KG1 (cell line): ENCODE measurements at places on chromosomes 7 and 10.

DNA sequence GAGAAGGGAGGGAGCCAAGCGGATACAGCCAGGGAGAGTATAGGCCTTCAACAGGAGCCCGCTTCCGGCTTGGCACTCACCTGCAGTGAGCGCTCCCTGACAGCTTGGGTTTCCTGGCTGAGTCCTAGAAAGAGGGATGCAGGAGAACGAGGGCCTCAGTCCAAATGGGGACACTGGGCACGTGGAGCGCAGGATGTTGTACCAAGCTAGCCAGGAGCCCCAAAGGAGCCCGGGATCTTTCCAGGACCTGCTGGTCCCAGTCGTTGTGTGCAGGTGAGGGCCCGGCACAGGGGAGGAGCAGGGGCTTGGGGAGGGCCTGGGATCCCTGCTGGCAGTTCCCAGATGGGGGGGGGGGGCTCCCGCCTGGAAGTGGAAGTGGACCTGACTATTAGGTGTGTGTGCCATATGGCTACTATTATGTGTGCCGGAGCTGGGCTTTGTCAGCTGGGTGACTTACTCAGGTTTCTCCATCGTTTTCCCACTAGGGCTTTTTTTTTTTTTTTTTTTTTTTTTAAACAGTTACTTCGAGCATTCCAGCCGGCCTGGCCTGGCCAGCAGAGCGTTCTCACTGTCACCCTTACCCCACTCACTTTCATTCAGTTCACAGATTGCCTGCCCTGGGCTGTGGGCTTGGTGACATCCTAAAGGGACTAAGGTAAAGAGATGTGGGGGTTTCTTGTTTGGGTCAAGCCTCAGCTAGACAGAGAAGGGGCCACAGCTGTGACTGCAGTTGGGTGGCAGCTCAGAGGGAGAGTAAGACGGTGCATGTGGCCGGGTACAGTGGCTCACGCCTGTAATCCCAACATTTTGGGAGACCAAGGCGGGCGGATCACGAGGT, 3.8 kb downstream of the AGAP3 start:
- no peak for DNase-seq

GRCh38 chr10:119191881-119192280, 13.3 kb upstream of the PRDX3 start:
- no peak for DNase-seq

DNA sequence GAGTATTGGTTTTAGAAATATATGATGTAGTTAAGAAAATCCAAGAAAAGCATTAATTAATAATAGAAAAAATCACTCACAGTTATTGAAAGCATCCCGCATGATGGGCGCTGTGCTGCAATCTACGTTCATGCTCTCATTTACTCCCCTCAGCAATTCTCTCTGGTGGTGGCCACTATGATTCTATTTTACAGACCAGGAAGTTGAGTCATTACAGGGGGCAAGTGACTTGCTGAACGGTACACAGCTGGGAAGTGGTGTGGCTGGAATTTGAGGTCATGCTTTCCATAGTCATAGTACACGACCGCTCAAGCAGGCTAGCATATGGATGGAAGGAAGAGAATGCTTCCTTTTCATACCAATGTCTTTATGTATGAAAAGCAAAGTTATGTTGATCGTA, 117.4 kb downstream of the TES start:
- no peak for DNase-seq

- DNase-seq: no peak
These were observed 9.2 kb downstream of the NEBL start for GRCh38 chr10:20887706-20888555.

GRCh38 chr7:69615685-69616084, 17.4 kb downstream of the AUTS2 start:
- DNase-seq: no peak

DNA sequence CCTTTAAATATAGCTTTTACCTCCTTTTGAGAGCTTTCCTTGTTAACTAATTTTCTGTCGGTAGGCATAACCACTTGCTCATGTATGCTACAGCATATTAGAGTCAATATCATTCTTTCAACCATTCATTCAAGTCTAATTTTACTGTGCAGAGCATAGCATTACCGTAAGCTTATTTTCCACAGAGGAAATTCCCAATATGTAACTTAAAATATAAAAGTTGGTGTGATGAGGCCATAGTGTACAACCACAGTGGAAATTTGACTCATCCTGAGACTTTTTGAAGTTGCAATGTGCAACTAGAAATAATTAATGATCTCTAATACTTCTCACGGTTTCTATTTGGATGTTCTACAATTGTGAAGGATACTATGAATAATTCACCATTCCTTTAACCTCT, 80.6 kb upstream of the KLF6 start:
- DNase-seq: no peak

GRCh38 chr10:33113466-33113865, 155.4 kb upstream of the ITGB1 start:
- DNase-seq: no peak

DNA sequence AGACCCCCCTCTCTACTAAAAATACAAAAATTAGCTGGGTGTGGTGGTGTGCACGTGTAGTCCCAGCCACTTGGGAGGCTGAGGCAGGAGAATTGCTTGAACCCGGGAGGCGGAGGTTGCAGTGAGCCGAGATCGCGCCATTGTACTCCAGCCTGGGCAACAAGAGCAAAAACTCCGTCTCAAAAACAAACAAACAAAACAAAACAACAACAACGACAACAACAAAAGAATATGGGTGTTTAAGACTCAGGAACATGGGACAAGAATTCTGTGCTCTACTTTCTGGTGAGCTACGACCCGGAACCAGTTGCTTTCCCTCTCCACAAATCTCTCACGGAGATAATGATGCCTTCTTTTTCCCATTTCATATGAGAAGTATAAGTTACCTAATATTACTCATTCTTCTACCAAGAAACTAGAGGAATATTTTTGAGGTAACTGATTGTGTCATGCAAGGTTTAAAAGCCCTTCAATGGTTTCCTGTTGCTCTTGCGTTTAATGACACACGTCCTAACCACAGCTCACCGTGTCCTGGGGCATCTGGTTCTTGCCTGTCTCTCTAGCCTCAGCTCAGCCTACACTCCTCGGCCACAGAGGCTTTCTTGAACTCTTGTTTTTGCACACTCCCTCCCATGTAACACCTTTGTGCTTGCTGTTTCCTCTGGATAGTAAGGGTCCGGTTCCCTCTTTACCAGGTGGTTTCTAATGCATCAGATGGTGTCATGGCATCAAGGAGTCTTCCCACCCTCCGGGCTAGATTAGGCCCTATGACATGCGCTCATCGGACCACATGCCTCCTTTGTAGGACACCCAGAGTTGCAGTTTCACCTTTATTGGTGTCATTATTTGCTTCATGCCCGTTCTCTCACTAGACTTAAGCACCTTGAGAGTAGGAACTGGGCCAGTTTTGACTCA, 67.5 kb downstream of the PFKFB3 start:
- peak; percentile 30 for DNase-seq

GRCh38 chr10:117322260-117322659, 53.0 kb downstream of the PDZD8 start:
- no peak for DNase-seq

- no peak for DNase-seq
These were observed 751.8 kb downstream of the KCNMA1 start for GRCh38 chr10:76885816-76886215.

GRCh38 chr7:95334447-95334846, 10.1 kb upstream of the PON1 start:
- no peak for DNase-seq
